ENCODE measurements at places on chromosomes 6 and 20. TPM values are rescaled to one million over a fixed set of nuclear protein-coding genes. Genes with fewer than 3 reads are reported as not detected.
A peak's percentile ranks its signal among the peaks of the same experiment; 100 is the strongest.

Gene DOK5
- 1.9 TPM for total RNA-seq

Gene TSPO2
- total RNA-seq: not detected

Gene NNAT
- total RNA-seq: 65.2 TPM

Gene SLC24A3
- not detected for total RNA-seq

Gene PRND
- not detected for total RNA-seq

Gene GLP1R
- total RNA-seq: not detected

Gene SLCO4A1
- 48.3 TPM for total RNA-seq

Gene POU5F1
- 5.1 TPM for total RNA-seq

Gene ZNF337
- total RNA-seq: 8.0 TPM

Gene TRIM40
- not detected for total RNA-seq

Gene DCDC2
- total RNA-seq: 142 TPM

Gene CTAGE9
- total RNA-seq: not detected

DNA sequence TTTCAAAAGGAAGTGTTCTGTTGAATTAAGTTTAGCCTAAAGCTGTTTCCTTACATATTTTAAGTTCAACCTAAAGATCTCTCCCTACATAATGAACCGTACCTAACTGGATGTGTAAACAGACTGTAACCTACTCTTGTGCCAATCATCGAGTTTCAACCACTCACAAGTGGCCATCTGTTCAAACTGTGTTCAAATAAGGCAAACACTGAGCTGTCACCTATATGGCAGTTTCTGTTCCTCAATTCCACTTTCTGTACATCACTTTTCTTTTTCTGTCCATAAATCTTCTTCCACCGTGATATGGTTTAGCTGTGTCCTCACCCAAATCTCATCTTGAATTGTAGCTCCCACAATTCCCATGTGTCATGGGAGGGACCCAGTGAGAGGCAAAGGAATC is 428.6 kb downstream of the HACE1 start:
- no peak for DNase-seq

GRCh38 chr20:49669601-49670189 is 44.0 kb downstream of the B4GALT5 start:
- no peak for DNase-seq

GRCh38 chr6:15420959-15421438 is 175.1 kb downstream of the JARID2 start:
- no peak for DNase-seq

DNA sequence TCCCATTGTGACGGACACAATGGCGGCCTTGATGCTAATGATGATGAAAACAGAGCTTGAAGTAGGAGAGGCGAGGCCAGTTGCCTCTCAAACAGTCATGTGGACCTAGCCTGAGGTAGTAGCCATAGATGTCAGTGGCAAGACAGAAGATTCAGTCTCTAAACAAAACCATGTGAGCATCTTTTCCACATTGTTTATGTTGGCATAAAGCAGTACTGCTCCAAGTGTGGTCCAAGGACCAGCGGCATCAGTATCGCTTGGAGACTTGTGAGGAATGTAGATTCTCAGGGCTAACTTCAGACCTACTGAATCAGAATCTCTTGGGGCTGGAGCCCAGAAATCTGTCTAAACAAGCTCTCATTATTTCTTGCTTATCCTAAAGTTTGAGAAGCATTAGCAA is 312.8 kb upstream of the JAG1 start:
- no peak for DNase-seq

GRCh38 chr20:23438661-23439060 is 824 bp upstream of the CSTL1 start:
- no peak for DNase-seq

- no peak for DNase-seq
These were observed 15.8 kb downstream of the NCOA5 start for GRCh38 chr20:46074006-46074405.

DNA sequence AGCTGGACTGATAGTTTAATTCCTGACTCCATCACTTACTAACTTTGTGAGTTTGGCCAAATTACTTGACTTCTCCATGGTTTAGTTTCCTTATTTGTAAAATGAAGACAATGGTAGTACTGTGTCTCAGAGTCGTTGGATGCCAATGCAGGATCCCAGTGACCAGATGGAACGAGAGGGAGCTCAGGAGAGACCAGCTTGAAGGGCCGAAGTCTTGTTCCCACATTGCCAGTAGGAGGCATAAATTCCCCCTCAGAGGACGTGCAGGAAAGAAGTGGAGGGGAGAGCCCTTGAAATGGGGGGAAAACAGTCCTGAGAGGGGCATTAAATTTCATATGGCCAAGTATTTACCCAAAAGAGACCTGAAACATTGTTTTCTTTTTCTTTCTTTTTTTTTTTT is 2.1 kb upstream of the MUC22 start:
- DNase-seq: no peak

DNA sequence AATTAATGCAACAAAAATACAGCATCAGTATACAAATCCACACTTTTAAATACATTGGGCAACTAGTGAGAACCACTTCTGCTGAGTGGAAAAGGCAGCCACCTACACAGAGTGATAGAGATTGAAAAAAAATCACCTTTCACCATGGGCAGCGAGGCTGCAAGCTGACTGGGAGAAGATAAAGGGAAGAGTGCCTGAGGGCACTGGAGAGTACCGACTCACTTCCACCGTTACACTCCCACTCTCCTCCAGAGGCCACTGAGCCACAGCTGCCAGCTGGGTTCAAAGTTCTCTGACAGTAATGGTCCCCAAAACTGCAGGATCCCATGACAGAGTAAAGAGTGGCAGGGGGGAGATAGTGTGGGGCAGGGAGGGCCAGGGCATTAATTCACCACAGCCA is 24.1 kb downstream of the PXT1 start:
- no peak for DNase-seq

GRCh38 chr20:45038745-45039474 is 62.0 kb downstream of the KCNS1 start:
- DNase-seq: no peak

DNA sequence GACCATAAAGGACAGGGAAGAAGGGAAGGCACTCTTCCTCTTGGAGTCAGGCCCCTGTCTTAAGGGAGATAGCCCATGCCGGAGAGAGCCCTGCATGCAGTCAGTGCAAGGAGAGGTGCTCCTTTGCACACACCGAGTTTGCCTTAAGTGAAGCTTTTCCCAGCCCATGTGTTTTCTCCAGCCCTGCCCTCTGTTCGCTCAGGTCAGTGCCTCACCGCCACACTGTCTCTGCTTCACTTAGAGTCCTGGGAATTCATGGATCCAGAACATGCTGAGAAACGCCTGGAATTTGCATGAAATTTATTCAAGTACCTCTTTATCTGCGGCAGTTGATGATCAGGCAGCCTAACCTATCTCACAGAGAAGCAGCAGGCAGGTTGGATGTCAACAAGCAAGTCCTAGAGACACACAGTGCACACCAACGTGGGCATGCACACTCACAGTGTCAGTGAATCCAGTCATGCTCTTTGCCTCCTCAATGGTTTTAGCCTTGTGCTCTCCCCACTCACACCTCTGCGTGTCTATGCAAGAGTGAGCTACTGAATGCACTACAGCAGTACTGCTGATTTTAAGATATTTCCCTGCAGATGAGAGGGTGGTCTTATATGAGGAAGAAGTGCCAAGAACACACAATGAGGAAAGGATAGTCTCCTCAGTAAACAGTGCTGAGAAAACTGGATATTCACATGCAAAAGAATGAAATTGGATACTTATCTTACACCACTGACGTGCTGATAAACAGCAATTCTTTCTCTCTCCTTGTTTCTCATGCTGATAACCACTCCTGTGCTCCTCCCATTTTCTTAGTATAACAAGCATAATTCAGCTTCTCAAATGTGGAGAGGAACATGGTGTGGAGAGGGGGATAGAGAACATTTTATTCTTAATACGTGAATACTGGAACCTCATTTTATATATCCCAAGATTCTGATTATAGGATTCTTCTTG is 295.1 kb upstream of the CDYL start:
- DNase-seq: no peak

- DNase-seq: no peak
These were observed 74.8 kb upstream of the BMP2 start for GRCh38 chr20:6692566-6693173.

GRCh38 chr20:38345643-38346042 is 639 bp upstream of the LBP start:
- peak; percentile 66 for DNase-seq

DNA sequence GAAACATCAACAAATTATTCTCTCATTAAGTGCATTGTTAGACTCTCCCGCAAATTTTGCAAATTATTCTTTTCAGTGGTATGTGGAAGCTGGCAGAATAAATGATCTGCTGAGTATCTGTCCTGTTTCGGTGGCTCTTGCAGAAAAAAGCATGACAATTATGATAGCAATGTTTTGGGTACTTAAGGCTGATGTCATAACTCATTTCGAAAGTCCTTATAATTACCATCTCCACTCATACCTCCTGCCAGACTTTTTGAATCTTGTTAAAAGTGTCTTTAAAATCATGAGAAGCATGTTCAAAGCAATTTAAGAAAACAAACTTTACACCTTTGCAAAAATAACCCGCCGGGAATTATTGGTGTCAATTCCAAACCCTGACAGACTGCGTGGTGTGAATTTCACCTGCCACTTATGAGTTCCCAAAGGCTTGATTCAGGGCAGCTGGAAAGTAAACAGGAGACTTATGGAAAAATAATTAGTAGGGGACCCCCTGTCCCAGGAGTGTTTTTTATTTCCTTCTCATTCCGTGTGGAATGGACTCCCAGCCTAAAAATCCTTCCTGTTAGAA is 87.6 kb upstream of the E2F3 start:
- DNase-seq: no peak

DNA sequence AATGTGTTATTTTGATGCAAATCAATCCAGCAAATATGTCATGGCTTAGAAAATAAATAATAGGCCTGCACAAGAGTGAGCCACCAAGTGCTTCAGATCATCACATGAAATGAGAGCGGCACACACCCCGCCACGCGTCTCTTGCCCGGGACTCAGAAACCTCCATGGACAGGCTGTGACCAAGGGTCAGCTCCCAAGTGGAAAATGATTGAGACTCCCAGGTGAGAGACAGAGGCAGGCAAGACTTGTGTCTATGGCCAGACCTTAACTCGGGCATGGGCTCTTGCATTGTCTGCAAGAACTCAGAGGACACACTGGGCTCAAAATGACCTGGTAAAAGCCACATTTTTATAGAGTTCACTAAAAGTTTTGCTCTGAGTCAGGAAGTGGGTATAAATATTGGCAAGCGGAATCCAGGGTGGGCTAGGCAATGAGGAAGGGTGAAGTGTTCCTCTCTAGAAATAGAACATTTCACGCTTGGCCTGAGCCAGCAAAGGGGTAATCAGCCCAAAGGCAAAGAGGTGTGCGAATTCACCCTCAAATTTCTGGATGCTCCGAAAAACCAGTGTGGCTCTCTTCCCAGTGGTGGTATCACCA is 30.7 kb upstream of the RIN2 start:
- DNase-seq: no peak

- DNase-seq: no peak
These were observed 65.5 kb upstream of the FYN start for GRCh38 chr6:111938710-111939109.

DNA sequence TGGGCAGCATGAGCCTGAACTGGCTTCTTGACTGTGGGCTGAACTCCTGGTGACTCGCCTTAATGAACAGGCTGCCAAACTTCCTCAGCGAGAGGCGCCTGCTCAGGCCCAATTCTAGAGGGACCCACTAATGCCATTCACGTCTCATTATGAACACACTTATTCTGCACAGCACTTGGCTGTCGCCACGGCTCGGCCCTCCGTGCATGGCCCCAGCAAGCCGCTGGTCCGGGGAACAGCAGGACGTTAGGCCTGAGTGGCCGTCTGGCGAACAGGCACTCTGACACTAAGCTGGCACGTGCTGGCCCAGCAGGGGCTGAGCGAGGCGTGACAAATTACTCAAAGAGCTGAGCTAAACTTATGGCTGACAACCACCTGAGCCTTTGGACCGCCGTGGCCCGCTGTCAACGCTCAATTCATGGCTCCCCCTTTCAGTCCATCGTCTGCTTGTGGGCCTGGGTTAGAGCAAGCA is 45.9 kb downstream of the INSM1 start:
- DNase-seq: no peak

DNA sequence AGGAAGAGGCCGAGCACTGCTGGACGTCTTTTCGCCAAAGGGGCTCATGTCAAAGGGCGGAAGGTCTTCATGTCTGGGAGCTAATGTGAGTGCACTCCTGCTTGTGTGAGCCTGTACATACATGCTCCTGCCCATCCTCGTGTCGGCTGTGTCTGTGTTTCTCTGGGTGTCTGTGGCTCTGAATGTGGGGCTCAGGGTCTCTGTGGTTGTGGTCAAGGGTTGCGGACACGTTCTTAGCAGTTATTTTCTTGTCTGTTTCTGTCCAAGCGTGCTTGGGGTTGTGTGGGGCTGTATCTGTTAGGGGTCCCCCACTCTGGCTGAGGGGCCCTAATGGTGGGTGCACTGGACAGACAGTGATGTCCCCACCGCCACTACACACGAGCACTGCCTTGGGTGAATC is 2.9 kb downstream of the AVP start:
- no peak for DNase-seq

GRCh38 chr20:20293141-20293540 is 74.8 kb upstream of the INSM1 start:
- DNase-seq: no peak

GRCh38 chr6:134175532-134176263 is 123.3 kb upstream of the SLC2A12 start:
- no peak for DNase-seq

GRCh38 chr6:85923013-85923430 is 280.3 kb upstream of the SYNCRIP start:
- DNase-seq: peak; percentile 32

- no peak for DNase-seq
These were observed 26.7 kb downstream of the MAN1A1 start for GRCh38 chr6:119322715-119323350.

- DNase-seq: no peak
These were observed 59.2 kb upstream of the FNDC1 start for GRCh38 chr6:159110013-159110412.

GRCh38 chr20:2751878-2752566 is 48.4 kb downstream of the CPXM1 start:
- DNase-seq: no peak

GRCh38 chr6:44234101-44235025 is 11.0 kb downstream of the SLC29A1 start:
- no peak for DNase-seq

GRCh38 chr6:31321005-31321707 is 35.8 kb downstream of the HLA-B start:
- no peak for DNase-seq

DNA sequence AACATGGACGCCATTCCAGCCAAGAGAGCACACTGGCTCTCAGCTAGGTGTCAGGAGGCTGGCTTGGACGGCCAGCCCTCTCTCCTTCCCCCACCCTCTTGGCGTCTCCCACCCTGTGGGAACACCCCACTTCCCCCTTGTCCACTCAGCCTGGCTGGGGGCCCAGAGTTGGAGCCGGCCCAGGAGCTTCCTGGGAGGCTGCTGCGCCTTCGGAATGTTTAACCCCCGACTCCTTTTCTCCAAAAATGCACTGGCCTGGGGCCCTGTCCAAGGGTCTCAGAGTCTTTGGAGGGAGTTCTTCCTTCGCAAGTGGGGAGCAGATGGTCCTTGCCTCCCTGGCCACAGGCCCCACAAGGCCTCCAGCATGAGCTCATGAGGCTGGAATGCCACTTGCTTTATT is 4.1 kb downstream of the ADAM33 start:
- no peak for DNase-seq

GRCh38 chr6:24576447-24576846 is 69.5 kb downstream of the KIAA0319 start:
- DNase-seq: no peak
